Endothelial cell (in vitro differentiated cells): ENCODE measurements at places on chromosomes 2 and 18.

DNA sequence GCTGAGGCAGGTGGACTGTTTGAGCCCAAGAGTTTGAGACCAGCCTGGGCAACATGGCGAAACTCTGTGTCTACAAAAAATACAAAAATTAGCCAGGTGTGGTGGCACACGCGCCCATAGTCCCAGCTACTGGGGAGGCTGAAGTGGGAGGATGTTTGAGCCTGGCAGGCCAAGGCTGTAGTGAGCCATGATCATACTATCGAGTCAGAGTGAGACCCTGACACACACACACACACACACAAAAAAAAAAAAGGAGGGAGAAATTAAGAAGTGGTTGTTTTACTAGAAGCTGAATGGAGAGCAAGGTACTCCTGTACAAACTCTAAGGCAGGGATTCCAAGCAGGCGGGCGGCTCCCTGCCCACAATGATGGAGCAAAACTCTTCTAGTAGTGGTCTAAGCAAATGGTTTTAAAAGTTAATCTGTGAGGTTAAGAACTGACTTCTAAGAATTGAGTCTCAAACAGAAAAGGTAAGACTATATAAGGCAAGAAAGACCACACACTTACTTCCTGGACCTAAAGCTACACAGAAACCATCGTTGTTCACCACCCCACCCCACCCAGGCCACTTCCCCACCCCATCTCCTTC, 2.6 kb downstream of the ANKRD44 start:
- no peak for DNase-seq

- DNase-seq: no peak
Observed at GRCh38 chr2:68741805-68742306, 7.2 kb downstream of the ARHGAP25 start.

- DNase-seq: peak; percentile 26
Observed at GRCh38 chr2:149313512-149313972, 16.8 kb upstream of the LYPD6 start.

DNA sequence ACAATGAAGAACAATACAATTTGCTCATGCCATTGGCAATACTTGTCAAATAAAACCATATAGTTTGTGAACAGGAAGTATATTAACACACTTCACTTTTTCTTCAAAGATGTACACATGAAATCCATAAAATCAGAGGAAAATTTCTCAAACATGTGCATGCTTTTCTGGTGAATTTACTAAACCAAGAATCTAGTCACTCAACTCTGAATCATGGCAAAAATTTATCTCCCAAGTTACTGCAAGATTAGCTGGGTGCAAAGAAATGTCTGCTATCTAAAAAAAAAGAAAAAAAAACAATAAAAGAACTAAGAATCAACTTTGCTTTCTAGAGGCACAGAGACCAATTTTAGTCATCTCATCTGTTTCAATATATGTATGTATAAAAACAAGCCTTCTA, 419.2 kb downstream of the NR4A2 start:
- DNase-seq: no peak

GRCh38 chr2:105526000-105526925, 127.4 kb upstream of the FHL2 start:
- no peak for DNase-seq

DNA sequence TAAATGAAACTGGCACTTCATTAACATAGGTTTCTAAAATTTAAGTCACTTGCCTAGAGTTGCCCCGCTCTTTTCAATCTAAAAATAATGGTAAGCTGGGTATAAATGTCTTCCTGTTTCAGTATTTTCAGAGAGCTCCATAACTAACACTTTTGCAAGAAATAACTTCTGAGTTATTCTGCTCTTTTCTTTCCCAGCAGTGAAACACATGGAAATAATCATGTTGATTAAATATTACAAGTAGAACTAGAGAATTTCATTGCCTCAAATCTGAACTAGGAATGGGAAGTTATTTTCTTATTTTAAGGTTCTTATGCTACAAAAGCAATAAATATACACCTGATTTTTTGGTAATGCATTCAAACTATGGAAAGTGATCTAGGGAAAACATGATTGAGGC, 257.4 kb downstream of the IKZF2 start:
- no peak for DNase-seq

DNA sequence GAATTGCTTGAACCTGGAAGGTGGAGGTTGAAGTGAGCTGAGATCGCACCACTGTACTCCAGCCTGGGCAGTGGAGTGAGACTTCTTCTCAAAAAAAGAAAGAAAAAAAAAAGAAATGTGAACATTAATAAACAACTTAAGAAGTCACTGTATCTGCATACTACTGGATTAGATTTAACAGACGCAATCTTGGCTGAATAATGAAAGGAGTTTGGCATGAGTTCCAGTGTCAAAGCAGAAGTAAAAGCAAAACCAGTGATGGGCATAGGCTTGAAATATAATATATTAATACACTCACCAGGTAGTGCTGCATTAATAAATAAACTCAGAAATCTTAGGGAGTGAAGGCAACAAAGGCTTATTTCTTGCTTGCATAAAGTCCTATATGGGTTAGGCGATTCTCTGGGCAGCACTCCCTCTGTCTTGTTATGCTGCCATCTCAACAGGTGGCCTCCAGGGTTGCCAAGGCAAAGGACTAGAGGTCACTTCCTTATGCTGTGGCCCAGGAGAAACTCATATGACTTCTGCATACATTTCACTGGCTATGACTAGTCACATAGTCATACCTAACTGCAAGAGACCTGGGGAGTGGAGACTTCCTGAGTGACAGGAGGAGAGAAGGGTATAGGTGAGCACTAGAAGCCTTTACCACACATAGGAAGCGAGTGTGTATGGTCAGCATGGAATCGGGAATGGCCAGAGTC, 296.2 kb upstream of the SPRED2 start:
- no peak for DNase-seq

- no peak for DNase-seq
Observed at GRCh38 chr2:50448556-50448955, 583.4 kb downstream of the NRXN1 start.

DNA sequence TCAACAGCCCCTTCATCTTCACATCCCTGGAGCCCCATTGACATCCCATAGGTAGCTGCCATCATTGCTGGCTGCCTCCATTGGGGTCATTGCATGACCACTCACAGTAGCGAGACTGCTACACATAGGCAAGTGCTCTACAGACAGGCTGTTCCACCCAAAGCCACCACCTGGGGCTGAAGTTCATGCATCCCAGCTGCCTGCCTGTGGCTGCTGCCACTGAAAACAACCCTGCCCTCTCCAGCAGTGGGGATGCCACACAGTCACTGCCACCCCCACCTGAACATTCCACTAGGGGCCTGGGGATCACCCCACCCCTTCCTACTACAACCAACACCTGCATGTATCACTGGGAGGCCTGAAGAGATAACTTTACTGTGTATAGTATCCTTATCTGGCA, 59.5 kb upstream of the CTAGE1 start:
- DNase-seq: no peak

- no peak for DNase-seq
Observed at GRCh38 chr2:113060396-113060795, 1.4 kb downstream of the IL36RN start.

DNA sequence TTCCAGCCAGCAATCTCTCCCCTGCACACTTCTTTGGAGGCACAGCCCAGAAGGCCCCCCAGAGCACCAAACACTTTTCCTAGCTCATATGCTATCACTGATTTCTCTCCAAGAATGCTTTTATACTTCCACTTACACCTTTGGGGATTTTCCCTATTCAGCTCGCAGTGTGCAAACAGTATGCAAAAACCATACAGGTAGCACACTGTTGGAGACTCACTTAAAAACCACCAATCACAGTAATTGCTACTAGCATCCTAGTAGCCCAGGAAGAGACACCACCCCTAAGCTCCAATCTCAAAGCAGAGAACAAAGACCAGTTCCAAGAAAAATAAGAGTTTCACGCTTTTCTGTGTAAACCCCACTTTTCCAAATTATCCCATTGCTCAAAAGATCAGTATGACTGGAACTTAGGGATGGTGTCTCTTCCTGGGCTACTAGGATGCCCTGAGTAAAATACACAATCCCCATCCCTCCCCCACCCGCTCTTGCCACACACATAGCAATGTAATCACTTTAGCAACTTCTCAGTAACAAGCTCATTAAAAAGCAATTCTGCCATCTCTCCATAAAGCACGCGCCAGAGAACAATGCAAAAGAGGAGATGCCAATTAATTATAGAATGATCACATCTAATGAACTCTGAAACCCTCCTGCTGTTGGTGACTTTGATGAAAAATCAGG, 43.0 kb downstream of the KLF7 start:
- DNase-seq: no peak

GRCh38 chr2:200787351-200788120, 24.2 kb upstream of the BZW1 start:
- DNase-seq: no peak

- DNase-seq: no peak
Observed at GRCh38 chr18:22285361-22286140, 116.2 kb downstream of the GATA6 start.

- no peak for DNase-seq
Observed at GRCh38 chr2:43060390-43061016, 165.9 kb downstream of the ZFP36L2 start.

- DNase-seq: peak; percentile 57
Observed at GRCh38 chr2:85133751-85134254, 611 bp downstream of the TCF7L1 start.

DNA sequence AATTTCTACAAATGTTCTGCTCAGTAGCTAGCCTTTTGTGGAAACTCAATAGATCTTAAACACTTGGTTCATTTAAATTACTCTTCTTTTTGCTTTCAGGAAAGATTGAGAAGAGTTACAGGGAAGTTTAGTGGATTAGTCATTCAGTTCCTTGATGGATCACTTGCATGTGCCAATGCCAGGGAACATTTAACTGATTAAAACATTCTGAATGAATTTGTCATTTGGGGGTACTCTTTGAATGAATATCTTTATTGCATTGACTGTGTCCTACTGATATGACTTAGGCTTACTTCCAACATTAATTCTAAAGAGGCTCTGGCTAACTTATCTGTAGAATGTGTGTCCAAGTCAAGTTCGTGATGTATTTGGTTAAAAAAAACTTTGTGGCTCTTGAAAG, 199.8 kb downstream of the PLCL1 start:
- no peak for DNase-seq

- no peak for DNase-seq
Observed at GRCh38 chr2:84424152-84424551, 34.9 kb downstream of the SUCLG1 start.

- DNase-seq: no peak
Observed at GRCh38 chr2:201496785-201497184, 45.2 kb downstream of the STRADB start.

- DNase-seq: no peak
Observed at GRCh38 chr2:188850786-188851185, 123.4 kb upstream of the COL3A1 start.

DNA sequence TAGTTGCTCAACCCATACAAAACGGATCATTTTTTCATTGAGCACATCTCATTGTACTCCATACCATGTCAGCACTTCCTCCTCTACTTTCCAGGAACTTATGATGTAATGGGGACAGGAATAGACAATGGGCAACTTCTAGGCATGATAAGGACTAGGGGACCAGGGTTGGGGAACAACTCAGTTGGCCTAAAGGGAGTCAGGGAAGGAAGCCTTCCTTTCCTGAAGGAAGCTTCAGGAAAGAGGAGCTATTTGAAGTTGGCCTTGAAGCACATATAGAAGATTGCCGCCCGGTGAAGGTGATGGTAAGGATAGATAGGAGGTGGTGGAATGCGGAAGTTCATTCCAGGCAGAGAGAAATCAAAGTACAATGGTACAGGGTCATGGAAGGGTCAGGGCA, 283.9 kb downstream of the SLC8A1 start:
- no peak for DNase-seq

DNA sequence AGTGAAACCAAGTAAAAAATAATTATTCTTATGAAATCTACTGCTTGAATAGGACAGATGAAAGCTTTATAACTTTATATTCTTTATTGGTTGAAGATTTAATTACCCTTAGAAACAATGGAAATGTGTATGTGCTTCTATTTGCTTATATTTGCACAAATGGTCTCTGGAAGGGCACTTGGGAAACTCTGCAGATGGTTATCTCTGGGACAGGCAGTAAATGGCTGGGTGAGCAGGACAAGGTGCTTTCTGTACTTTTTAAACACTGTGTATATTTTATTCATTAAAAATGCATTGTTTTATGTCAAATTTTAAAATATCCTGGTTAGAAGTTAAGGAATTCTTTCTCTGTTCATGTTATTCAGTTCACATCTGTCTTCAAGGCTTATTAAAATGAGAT, 131.1 kb downstream of the LRRTM4 start:
- DNase-seq: no peak

- no peak for DNase-seq
Observed at GRCh38 chr2:175889701-175890302, 112.3 kb downstream of the LNPK start.

- DNase-seq: no peak
Observed at GRCh38 chr2:96315400-96316071, 9.6 kb upstream of the ITPRIPL1 start.

DNA sequence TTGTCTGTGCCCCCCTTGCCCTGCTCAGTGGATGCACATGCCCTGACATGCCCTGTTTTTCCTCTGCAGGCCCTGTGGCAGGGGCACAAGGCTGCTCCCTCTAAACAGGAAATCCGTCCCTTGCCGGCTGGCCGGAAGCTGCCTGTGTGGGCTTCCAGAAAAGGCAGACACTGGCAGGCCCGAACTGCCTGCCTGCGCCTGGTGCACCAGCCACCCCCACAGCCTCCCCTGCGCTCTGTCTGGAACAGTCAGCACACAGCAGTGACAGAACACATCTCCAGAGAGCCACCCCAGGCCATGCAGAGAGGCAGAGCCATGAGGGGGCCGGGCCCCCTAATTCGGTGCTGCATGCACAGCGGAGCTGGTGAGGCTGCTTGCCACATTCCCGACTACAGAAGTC, 33.5 kb downstream of the LOXHD1 start:
- peak; percentile 53 for DNase-seq

DNA sequence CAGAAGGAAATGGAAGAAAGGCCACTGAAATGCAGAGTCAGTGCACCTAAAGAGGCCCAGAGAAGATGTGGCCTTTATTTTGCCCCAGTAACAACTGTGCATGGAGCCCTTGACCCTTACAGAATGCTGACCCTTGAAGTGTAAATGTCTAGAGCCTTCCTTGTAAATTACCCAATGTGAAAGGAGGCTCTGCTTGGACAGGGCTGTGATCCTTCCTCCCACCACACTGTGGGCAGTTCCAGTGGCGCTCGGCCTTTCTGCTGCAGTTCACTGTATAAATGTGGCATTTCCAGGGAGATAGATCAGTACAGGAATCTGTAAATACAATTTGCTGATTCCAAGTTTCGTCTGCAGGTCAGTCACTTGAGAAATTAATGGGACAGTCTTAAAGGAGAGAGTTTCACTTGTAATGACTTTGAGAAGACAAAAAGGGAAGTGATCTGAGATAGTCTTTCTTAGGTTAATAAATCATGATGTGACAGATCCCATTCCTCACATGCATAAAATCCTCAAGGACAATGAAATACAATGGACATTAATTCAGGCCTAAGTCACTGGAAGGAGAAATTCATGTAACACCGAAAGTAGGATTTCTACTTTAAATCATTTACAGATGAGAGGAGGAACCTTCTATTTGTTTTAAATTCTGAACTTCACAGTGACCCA, 133.8 kb upstream of the LMAN1 start:
- no peak for DNase-seq

DNA sequence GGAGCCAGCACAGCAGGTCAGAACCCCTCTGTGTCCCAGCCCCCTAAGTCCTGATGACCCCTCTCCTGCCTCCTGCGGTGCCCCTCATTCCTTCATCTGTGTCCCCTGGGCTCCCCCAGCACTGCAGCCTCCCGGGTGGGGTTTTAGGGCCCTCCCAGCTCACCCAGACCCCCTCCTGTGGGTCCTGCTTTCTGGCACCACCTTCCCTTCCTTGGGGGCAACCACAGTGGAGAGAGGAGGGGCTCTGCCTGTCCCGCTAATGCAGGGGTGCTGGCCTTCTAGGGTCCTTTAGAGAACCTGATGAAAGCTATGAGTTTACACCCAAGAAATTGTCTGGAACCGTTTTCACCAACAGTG, 42.7 kb upstream of the ALPP start:
- DNase-seq: no peak
